ENCODE measurements at places on chromosomes 2 and 18. TPM values are rescaled to one million over a fixed set of nuclear protein-coding genes. Genes with fewer than 3 reads are reported as not detected.

- no peak for DNase-seq
Measured at GRCh38 chr2:98335271-98335670, 11.0 kb upstream of the CNGA3 start.

- DNase-seq, result peak; percentile 96
Measured at GRCh38 chr2:85538507-85539360, at the start of gene MAT2A. Gene MAT2A (plus strand): TSS chr2:85539168. CDS start chr2:85539288, 120 bp downstream.

GRCh38 chr2:240582781-240583180 lies 3.8 kb upstream of the CAPN10 start:
- no peak for DNase-seq

SOX11 gene
- not detected for total RNA-seq

Data from Caki2 (cell line).